ENCODE measurements at places on chromosomes 11 and 22.
A peak's percentile ranks its signal among the peaks of the same experiment; 100 is the strongest.

DNA sequence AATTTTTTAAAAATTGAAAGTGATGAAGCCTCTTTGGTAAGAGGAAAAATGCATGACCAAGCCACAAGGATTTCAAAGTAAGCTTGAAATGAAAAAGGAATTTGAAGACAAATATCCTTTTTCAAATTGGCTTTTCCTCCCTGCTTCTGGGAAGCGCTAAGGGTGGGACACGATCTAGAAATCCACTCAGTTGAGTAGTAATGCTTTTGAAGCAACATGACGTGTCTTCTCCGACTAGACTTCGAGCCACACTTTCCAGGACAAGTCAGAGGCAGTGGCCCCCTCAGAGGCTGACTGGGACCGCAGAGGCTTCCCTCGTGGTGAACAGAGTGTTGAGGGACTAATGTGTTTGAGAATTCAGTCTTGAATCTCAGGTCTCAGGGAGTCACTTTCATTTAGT is 39.8 kb downstream of the KREMEN1 start:
- no peak for DNase-seq

DNA sequence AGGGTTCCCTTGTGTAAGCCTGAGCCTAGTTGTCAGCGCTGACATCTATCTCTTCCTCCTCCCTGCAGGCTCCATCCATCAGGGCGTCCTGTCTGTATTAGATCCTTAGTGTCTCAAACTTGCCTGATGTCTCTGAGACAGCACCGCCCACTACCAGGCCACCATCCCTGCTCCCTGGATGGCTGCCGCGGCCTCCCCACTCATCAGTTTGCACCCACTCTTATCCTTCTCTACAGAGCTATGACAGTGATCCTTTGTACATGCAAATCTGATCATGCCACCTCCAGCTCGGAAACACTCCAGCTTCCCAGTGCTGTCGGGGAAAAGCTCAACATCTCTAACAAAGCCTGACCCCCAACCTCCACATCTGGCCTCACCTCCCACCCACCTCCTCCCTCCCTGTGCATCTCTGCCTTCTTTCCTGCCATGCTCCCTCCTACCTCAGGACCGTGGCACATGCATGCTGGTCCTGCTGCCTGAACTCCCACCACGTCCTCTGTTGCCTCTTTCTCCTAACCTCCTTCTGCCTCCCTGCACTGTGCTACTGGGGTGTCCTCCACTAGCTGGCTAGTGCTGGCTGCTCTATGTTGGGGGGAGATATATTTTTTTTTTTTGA is 61.6 kb upstream of the EIF3D start:
- DNase-seq, result no peak

GRCh38 chr11:134476435-134477021 is 64.5 kb upstream of the B3GAT1 start:
- no peak for DNase-seq

DNA sequence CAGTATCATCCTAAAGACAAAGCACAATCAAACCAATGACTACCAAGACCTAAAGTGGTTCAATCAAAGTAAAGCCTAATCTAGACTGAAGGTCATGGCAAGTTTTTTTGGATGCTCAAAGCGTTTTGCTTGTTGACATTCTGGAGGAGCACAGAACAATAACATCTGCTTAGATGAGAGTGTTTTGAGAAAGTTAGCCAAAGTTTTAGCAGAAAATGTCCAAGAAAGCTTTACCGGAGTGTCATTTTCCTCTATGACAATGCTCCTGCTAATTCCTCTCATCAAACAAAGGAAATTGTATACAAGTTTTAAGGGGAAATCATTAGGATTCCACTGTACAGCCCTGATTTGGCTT is 256.9 kb upstream of the FAT3 start:
- DNase-seq, result no peak

DNA sequence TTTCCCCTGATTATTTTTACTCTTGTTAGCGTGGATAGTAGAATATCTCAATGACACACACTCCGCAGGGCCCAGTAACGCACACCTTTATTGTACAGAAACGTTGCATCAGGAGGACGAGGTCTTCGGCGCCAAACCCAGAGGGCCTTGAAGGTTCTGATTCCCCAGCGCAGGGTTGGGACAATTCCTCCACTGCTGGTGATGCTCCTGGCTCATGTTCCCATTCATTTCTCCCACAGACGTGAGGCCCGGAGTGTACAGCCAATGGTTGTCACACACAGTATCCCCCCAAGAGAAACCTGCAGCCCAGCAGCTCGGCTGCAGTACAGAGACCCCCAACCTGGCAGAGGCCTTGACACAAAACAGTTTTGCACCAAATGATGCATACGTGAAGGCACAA is 6.1 kb upstream of the ANO1 start:
- no peak for DNase-seq

DNA sequence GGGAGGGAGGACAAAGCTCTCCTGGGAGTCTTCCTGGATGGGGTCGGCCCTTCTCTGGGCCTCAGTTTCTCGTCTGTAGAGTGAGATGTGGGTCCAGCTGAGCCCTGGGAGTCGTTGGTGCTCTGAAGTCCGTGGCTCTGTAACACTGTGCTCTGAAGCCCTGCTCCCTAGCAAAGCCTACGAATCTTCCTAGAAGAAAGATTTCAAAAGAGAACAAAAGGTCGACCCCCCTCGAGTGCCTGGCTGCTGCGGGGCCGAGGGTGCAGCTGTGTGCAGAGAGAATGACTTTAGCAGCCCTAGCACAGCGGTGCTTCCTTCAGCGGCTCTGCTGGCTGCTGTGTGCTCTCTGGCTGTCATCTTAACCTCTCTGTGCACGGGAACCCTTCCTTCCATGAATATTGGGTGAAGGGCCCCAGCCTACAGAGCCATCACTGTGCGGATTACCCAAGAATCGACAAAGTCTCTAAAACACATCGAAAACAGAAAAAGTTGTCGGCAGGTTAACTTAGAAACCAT is 10.7 kb downstream of the ANO1 start:
- no peak for DNase-seq

DNA sequence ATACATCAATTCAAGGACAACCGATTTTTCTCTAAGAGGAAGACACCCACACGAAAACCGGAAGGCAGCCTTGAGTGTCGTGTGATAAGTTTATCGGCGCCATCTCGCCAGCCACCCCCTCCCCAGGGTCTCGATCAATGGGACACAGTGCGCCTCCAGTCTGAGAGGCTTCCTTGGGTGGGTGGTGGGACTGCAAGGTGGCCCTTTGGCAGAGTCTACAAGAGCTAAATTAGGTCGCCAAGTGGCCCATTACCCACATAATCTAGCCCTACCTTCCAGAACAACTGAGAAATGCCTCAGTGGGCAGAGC is 64.0 kb downstream of the CD6 start:
- DNase-seq, result no peak

DNA sequence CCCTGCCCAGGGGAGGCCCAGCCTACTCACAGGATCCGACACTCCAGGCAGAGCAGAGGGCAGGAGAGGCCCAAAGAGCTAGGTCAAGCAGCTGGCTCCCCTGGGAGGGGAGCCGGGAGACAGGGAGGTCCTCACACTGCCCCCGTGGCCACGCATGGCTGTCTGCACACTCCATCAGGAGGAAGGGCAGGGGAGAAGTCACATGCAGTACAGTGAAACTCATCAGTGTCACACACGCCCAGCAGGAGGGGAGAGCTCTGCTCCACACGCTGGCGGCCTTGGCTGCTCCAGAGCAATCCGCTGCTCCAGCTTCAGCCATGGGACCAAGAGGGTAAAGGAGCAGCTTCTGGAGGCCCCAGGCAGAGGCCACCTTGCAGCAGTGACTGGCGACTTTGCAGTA is 14.3 kb downstream of the TCIRG1 start:
- no peak for DNase-seq

- DNase-seq, result no peak
These were observed 177.5 kb upstream of the E2F8 start for GRCh38 chr11:19418221-19418620.

DNA sequence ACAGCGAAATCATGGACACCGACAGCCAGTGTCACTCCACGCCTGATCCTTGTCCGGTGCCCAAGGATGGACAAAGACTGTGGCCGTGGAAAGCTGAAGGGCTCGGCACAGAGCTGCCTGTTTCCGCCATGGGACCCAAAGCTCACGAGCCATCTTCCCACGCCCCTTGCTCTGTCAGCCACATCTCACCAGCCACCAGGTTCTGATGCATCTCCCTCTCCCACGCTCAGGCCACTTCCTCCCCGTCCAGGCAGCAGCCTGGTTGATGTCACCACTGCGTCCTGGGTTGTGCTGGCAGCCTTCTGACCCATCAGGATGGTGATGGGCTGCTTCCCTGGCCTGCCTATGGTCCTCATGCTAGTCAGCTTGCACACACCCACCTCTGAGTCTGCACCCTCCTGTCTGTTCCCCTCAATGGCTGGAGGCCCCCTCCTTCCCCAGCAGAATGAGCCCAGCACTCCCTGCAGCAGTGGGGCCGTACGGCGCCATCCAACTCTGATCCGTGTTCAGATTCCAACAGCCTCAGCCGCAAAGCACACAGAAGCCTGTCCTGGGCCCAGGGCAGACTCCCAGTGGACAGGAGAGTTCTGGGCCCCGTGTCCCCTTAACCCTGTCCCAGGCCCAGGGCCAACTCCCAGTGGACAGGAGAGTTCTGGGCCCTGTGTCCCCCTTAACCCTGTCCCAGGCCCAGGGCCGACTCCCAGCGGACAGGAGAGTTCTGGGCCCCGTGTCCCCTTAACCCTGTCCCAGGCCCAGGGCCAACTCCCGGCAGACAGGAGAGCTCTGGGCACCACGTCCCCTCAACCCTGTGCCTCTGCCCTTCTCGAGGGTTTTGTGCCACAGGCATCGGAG is 259.5 kb downstream of the BRD1 start:
- no peak for DNase-seq

DNA sequence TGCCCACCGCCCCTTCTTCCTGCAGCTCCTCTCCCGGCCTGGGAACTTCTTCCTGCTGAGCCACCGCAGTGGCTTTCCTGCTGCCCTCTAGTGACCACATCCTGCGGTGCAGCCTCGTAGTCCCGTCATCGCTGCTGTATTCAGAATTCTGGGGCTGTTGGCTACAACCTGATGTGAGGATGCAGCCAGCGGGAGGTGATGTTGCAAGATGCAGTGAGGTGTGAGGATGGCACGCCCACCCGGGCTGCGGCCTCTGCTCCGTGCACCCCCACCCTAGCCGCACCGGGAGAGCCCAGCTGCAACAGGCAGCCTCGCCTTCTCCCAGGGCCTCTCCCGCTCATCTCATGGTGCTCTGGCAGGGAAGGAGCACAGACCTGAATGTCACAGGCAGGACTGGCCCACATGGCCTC is 10.1 kb downstream of the CHST1 start:
- peak; percentile 84 for DNase-seq

- DNase-seq, result no peak
These were observed 1.4 kb downstream of the TNNI2 start for GRCh38 chr11:1839924-1840779.

DNA sequence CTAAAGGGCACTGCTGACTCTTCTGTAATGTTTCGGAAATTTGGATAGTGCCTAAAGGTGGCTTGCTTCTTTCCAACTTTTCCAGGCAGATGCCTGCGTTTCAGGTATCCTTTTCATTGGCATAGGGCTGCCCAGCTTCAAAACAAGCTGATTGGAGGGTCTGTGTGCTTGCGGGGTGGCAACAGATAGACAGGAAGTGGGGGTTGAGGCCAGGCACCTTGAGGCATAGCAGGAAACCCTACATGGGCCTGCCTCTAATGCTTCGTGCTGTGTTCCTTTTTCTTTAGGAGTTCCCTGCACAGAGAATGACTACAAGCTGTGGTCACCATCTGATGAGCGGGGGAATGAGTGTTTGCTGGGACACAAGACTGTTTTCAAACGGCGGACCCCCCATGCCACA is 92.2 kb upstream of the SORL1-AS1 start:
- no peak for DNase-seq

- DNase-seq, result no peak
These were observed 7.9 kb downstream of the RHOG start for GRCh38 chr11:3832816-3833215.

- peak; percentile 78 for DNase-seq
These were observed 428 bp downstream of the SCN3B start for GRCh38 chr11:123653827-123654565.

DNA sequence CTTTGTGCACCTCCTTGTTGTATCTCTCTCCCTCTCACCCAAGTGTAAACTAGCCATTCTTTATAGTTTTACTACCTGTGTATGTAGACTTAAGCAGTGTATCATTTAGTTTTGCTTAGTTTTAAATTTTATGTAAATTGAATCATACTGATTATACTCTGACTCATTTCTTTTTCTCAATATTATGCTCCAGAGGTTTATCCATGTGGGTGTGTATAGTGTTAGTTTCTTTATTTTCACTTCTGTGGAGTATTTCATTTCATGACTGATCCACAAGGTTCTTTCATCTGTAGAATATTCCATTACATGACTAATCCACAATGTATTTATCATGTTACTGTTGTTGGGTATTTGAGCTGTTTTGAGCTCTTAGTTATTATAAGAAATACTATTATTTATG is 62.0 kb downstream of the CCDC34 start:
- DNase-seq, result no peak

DNA sequence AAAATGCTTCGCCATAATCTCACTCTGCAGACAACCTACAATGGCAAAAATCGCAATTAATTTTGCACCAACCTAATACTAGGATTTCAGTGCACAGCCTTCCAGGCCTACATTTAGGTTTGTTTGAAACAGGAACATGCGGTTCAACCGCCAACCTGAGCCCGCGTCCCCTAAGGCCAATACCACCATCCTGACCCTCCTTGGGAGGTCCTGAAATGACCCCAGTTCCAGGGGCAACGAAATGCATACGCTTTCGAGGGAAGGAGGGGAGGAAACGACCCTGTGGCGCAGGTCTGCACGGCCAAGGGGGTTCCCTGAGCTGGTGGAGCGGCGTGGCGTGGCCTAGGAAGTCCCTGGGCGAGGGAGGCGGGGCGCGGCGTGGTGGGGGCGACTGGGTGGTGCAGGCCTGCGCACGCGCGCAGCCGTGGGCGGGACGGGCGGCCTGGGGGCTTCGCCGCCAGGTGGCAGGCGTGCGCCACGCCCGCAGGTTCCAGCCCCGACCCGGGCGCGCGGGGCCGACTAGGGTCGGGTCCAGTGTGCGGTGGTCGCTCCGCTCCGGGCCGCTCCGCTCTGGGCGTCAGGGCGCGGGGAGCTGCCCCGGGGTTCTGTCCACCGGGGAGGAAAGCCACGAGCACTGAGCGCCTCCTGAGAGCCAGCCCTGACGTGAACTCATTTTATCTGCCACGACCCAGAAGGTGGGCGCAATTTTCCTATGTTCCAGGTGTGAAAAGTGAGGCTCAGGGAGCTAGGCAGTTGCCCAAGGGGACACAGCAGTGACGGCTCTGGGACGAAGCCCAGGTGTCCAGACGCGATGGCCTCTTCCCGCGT is 94.1 kb downstream of the SWAP70 start:
- peak; percentile 97 for DNase-seq

GRCh38 chr11:57742087-57742452 is 779 bp downstream of the SELENOH start:
- DNase-seq, result no peak

DNA sequence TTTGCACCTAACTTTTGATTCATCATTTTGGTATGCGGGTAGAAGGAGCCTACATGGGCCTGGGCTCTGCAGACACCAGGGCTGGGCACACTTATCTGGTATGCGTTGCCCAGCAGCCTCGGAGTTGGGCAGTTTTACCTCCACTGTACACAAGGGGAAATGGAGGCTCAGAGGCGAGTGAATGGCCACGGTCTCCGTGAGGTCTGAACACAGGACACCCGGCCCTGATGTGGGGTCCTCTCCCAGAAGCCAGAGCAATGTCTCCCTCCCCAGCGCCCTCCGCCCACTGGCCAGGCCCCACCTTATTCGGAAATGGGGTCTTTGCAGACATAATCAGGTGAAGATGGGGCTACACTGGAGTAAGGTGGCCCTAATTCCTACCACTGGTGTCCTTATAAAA is 43.7 kb downstream of the OSBPL5 start:
- no peak for DNase-seq

All from posterior cingulate gyrus (tissue), 11 donors.